Left kidney (tissue), 8 donors: ENCODE measurements at places on chromosomes 13 and 19. TPM values are rescaled to one million over a fixed set of nuclear protein-coding genes. Genes with fewer than 3 reads are reported as not detected.

DNA sequence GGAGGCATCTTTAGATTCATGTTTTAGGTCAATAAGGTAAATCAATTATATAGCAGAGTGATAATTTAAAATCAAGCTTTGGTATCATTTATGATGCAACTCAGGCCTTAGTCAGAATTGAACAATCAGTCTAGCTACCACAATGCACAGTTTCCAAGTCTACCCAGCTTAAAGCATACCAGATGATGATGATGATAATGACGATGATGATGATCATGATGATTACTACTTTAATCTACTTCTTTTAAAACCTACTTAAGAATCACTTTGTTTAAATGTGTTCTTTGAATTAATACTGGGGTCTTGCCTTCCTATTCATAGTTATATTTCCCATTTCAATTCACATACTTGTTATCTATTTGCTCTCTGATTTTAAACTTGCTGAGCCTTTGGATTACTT is 1872.7 kb downstream of the OLFM4 start:
- DNase-seq = no peak

DNA sequence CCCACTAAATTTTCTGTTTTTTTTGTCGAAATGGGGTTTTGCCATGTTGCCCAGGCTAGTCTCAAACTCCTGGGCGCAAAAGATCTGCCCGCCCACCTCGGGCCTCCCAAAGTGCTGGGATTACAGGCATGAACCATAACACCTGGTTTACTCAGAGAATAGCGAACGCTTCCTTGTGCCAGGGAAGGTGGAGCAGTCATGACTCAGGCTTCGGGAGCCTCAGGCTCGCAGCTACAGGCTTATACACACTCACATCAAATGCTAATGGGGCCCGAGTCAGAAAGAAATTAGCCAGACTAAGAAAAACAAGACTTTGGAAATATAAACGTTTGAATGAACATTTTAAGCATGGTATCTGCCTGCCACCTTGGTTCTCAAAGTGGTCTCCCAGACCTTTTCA is 11.0 kb upstream of the TPT1 start:
- no peak for DNase-seq

- DNase-seq = no peak
Observed at GRCh38 chr19:51520728-51521127, 10.7 kb downstream of the SIGLEC6 start.

DNA sequence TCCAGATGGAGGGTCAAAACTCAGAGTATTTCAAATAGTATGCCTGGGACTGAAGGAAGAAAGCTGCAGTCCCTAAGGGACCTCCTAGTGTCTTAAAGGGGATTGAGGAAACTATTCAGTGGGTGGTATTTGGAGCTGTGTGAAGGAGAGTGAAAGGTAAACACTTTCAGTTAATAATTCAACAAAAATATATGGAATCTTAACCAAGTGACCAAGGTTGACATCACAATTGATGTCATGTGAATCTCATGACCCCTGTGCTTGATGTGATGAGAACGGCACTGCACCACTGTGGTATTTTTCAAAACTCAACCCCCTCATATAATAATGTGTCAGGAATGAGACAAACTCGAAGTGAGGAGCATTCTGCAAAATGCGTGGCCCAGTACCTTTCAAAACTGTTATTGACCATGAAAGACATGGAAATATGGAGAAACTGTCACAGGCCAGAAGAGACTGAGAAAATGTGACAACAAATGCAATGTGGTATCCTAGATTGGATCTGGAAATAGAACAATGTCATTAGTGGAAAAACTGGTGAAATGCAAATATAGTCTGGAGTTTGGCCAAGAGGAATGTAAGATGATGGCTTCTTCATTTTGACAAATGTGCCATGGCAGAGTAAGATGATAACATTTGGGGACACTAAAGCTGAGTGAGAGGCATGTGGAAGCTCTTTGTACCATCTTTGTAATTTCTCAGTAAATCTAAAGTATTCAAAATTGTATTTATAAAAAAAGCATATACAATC is 553.9 kb downstream of the RFC3 start:
- no peak for DNase-seq

DNA sequence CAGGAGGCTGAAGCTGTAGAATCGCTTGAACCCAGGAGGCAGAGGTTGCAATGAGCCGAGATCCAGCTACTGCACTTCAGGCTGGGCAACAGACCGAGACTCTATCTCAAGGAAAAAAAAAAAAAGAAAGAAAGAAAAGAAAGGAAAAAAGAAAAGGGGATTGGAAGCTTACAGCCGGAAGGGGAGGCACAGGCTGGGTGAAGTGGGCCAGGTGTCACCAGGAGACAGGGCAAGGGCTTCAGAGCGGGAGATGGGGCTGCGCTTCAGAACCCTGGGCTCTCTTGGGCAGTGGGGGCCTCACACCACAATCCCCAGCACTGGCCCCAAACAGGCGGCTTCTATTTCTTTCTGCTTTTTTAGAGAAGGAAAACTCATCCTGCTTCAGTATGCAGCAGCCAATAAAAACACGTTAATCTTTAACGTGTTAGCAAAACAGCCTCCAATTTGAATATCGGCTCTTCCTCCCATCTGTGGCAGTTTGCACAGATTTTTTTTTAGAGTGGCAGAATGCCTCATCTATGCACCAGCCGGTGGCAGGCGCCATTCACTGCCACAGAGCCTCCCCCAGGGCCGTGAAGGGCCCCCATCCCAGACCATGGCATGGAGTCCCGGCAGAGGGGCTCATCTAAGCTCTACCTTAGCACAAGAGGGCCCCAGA is 46.6 kb upstream of the C19orf12 start:
- peak; percentile 24 for DNase-seq

DNA sequence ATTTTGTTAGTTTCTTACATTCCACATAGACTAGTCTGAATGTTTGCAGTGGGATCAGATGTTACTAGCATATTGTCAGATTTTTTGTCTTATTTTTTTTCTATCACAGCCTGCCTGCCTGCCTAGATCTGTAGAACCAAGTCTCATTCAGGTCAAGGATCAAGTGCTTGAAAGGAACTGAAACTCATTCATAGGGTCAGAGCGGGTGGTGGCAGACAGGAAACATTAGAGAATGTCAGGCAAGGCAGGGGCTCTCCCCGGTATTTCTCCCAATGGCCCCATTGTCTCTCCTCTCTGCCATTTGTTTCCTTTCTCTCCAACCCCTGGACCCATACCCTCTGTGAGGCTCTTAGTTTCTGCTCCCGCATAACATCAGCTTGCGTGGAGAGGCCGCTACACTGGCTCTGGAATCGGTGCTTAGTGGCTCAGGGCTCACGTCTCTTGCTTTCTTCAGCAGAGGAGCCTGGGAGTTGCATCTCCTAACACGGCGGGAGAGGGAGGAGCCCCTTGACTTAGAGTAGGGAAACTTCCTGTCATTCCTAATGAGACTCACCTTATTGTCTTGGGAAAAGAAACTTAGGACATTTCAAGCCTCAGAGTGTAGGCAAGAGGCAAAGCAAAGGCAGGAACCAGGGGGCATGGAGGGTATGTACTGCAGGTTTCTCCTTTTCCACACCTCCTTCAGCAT is 35.6 kb upstream of the SPATA13 start:
- no peak for DNase-seq

DNA sequence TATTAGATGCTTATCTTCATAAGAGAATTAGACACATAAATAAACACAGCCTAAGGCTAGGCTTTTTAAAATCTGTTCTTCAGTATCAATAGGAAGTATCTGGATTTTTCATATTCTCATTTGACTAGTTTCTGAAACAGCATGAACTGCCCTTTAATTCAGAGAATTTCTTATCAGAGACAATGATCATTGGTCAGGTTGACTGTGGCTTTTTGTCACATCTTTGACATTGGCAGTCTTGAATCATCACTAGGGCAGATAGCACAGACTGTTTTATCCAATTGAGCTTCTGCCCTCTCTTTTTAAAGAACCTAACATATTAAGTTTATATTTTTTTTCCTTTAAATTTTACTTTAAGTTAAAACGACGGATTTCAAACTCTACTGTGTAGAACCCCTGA is 59.6 kb downstream of the DPY19L3 start:
- DNase-seq = no peak

ZNF229 gene
- 18.4 TPM for polyA plus RNA-seq

PLPP2 gene
- polyA plus RNA-seq = 1.2 TPM

MAMSTR gene
- polyA plus RNA-seq = 6.0 TPM
